ENCODE measurements at places on chromosomes 5 and 9.

DNA sequence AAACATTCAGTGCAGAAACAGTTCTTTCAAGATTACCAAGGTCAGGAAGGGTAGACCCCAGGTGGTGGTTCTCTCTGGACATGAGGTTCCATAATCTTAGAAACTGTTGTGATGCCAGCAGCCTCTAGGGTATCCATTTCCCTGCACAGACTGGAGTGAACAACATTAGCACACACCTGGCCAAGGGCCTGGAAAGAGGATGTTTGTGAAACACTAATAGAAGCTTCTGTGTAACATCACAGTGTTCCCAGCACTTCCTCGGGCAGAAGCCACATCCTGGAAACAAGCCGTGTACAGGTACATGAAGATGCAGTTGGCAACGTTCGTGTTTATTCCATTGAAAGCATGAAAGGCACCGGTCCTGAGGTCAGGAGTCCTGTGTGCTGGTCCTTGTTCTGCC, 598.2 kb upstream of the KLF4 start:
- DNase-seq, result no peak

- DNase-seq, result no peak
These were observed 153.1 kb downstream of the DROSHA start for GRCh38 chr5:31378838-31379237.

- DNase-seq, result no peak
These were observed 1740.9 kb downstream of the EFNA5 start for GRCh38 chr5:105929858-105930257.

GRCh38 chr5:16456103-16456832, 9.3 kb downstream of the ZNF622 start:
- DNase-seq, result no peak

GRCh38 chr5:59565551-59565950, 328.0 kb downstream of the PDE4D start:
- DNase-seq, result no peak

DNA sequence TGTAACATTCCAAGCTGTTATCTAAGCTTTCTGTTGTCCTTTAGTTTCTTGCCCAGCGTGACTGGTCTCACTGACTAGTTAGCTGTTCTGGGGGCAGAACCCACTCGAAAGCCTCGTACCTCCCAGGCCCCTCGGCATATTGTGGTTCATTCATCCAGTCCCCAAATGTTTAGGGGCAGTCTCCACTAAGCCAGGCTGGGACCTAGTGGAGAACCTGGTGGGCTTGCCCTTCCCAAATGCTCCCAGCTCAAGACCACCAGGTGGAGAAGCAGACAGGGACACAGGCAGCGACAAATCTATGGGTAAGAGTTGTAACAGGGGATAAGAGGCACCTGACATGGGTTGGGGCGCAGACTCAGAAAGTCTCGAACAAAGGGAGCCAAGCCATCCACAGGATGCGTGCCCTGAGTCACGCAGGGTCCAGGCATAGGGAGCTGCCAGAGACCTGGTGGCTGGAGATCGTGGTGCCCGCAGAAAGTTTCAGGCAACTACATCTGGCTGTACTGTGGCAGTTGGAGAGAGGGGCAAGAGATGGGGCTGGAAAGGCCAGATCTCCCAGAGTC, 851 bp upstream of the EEIG1 start:
- DNase-seq, result no peak

DNA sequence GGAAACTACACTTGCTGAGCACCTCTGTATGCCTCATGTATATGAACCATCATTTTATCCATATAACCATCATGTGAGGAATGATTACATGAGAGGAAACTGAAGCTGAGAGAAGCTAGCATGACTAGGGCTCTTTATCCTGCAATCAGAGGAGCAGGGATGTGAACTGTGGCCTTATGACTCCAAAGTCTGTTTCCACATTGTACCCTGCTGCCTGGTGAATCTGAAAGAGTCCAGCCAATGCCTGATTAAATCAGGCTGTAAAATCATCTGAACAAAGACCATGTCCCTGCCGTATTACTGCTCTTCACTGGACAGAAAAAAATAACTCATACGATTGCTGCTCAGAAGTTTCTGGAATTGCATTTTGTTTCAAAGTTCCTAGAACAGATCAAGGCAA, 67.0 kb downstream of the LPAR1 start:
- DNase-seq, result no peak

DNA sequence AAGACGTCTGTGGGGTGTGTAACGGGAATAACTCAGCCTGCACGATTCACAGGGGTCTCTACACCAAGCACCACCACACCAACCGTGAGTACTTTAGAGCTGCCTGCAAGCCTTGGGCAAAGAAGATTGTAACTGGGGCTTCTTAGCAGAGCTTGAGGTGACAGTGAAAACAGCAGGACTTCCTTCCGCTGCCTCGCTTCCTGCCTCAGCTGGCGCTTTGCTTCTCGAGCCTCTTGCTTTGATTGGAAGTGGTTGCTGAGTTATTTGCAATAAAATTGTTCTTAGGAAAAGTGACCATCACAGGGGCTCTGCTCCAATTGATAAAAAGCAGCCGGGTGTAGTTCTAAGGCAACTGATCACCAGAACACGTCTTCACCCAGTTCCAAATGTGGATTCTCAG, 99.1 kb downstream of the ADAMTS16 start:
- DNase-seq, result no peak

DNA sequence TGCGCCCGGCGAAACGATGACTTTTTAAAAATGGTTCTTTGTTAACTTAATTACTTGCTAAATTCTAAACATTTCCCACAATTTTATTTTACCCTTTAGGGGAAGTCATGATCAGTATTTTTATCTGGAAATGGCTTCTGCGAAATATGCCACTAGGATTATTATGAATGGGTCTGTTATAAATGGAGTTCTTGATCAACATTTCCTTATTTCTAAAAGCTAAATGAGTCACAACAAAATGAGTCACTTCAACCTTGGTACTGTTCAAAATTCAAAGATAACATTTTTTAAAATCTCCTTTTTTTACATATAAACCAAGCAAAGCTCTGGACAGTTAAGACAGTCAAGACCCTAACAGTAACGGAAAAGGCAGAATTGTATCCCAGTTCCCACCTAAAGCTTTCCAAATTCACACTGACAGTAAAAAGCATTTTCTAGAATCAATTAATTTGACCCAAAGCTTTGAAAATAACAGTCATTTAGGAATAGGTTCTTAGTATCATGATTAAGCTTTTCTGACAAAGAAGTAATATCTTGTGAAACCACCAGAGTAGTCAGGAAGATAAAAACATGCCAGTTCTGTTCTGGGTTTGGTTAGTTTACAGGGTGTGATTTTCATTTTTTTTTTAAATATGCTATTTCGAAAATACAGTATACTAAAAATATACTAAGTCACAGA, 81.7 kb downstream of the LHFPL2 start:
- no peak for DNase-seq

- DNase-seq, result no peak
These were observed 103.5 kb upstream of the PTCH1 start for GRCh38 chr9:95620314-95620713.

All from GM12891 (cell line).